Esophagus squamous epithelium (tissue), 5 donors: ENCODE measurements at places on chromosomes 3 and 15. TPM values are rescaled to one million over a fixed set of nuclear protein-coding genes. Genes with fewer than 3 reads are reported as not detected.

Gene CLDN1
- total RNA-seq: 39.2 TPM

Gene SIDT1
- 4.2 TPM for total RNA-seq

Gene BCHE
- total RNA-seq: 2.5 TPM

Gene KCNAB1
- total RNA-seq: 6.6 TPM

Gene RRP9
- 23.6 TPM for total RNA-seq

Gene ZDHHC19
- total RNA-seq: not detected

Gene RLBP1
- not detected for total RNA-seq

Gene ZBBX
- not detected for total RNA-seq

Gene COMMD4
- total RNA-seq: 54.4 TPM

Gene ANKDD1A
- 7.8 TPM for total RNA-seq
